CD4-positive, alpha-beta T cell treated with Interleukin-6 at 100 ng/mL for 8 hours (primary cell): ENCODE measurements at places on chromosomes 2 and 18.

DNA sequence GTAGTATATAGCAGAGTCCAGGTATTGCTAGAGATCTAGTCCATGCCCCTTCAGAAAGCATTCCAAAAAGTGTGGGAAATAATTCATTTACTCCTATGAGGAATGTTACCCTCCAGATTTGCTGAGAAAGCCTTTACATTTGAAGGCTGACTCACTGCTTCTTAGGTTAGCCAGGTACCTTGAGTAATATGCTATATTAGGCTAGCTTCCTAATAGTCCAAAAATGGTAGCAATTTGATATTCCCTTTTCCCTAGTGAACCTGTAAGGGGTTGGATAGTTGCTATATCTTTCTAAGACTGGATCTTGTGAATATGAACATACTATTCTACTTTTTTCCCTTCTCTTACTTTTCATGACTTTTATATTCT, 63.6 kb downstream of the SPOPL start:
- no peak for DNase-seq

- DNase-seq, result no peak
These were observed 1.2 kb downstream of the REV1 start for GRCh38 chr2:99488539-99489062.

DNA sequence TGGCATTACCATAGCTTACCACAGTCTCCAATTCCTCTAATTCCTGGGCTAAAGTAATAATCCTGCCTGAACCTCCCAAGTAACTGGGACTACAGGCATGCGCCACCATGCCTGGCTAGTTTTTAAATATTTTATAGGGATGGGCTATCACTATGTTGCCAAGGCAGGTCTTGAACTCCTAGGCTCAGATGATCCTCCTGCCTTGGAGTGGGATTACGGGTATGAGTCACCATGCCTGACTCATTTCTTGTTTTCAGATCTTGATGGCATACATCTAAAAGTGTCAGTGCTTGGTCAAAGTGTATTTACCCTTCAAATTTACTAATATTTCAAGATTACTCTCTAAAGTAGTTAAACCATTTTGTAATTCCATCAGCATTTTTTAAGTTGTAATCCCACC, 9.4 kb upstream of the SOCS6 start:
- no peak for DNase-seq

GRCh38 chr2:194003911-194004310, 1653.1 kb upstream of the SLC39A10 start:
- no peak for DNase-seq

DNA sequence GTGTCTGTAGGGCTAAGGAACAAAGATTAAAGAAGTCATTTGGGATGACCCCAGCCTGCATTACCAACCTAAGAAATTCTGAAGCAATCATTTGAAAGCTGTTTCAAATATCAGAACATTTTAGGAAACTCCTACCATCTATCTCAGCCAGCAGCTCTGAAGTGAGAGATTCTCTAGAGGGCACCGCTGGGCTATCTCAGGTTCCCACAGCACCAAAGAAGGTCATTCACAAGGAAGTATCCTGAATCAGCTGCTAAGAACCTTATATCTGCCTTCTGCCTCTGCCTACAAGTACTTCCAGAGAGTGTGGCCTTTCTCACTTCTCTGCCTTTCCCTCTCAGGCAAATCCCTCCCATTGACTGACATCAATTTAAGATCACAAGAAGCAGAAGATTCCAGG, 13.4 kb upstream of the EVA1A start:
- no peak for DNase-seq
